SK-MEL-5 (cell line): ENCODE measurements at places on chromosomes 6 and 20.

GRCh38 chr6:15615802-15616201 lies 47.0 kb downstream of the DTNBP1 start:
- peak; percentile 17 for DNase-seq

DNA sequence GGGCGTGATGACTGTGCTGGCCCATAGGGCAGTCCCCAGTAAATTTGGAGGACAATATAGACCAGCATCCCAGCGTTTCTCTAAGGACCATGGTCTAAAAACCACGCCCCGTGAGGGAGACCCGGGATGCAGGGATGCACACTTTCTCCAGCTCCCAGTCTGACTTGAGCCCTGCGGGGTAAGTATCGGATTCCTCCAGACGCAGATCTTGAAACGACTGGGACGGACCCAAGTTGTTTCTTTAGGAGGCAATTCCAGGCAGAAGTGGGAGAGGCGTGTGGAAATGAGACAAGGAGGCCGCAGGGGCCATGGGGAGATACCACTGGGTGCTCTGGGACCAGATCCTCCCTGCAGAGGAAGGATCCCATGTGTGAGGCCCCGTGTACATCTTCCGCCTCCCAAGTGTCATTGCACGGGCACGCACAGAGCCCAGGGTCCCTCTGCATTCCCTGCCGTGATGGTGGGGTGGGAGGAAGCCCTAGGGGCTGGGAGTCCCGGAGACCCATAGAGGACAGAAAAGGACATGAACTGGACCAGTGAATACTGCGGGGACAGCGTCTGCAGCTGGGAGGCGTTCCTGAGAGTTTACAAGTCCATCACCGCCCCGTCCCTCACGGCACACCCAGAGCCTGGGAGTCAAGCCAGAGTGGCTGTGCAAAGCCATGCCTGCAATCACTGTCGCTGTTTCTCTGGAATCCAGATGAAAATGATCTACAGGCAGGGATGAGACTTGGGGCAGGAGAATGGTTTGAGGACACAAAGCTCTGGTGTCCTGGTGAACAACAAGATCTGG lies 522.9 kb downstream of the CDH26 start:
- DNase-seq: no peak

GRCh38 chr6:56689663-56690062 lies 47.0 kb upstream of the DST start:
- no peak for DNase-seq

- DNase-seq: no peak
Observed at GRCh38 chr20:42461291-42461690, 728.4 kb downstream of the PTPRT start.

- DNase-seq: no peak
Observed at GRCh38 chr6:160248538-160248937, 10.1 kb downstream of the SLC22A2 start.

GRCh38 chr6:111573892-111574797 lies 31.5 kb downstream of the TRAF3IP2 start:
- no peak for DNase-seq

GRCh38 chr6:147297663-147298316 lies 93.6 kb downstream of the STXBP5 start:
- DNase-seq: no peak

DNA sequence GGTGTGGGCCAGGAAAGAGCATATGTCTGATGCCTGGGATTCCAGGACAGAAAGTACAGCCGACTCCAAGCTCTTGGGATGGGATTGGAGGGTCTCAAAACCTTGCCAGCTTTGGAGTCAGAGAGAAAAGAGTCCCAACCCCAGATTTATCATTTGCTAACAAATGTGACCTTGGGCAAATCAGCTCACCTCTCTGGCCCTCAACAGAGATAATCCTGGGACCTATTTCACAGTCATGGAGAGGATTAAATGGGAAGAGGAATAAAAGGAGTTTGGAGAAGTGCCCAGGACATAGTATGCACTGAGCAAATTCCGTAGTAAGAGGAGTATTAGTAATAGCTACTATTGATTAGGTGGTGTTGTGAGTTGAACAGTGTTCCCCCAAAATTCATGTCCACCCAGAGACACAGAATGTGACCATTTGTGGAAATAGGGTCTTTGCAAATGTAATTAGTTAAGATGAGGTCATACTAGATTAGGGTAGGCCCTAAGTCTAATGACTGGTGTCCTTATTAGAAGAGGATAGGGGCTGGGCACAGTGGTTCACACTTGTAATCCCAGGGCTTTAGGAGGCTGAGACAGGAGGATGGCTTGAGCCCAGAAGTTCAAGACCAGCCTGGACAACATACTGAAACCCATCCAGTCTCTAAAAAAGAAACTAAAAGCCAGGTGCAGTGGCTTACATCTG lies 17.1 kb downstream of the RIPOR3 start:
- DNase-seq: no peak

- no peak for DNase-seq
Observed at GRCh38 chr6:22067671-22068070, 229.2 kb downstream of the PRL start.

- no peak for DNase-seq
Observed at GRCh38 chr20:3258429-3258828, 19.4 kb upstream of the SLC4A11 start.

- peak; percentile 83 for DNase-seq
Observed at GRCh38 chr6:163314791-163315470, 99.6 kb upstream of the QKI start.

GRCh38 chr20:3203315-3204123 lies 963 bp downstream of the DDRGK1 start:
- DNase-seq: no peak

- DNase-seq: no peak
Observed at GRCh38 chr6:43393602-43394001, 24.2 kb upstream of the ZNF318 start.

- DNase-seq: no peak
Observed at GRCh38 chr6:157961832-157962575, 19.7 kb upstream of the SYNJ2 start.

DNA sequence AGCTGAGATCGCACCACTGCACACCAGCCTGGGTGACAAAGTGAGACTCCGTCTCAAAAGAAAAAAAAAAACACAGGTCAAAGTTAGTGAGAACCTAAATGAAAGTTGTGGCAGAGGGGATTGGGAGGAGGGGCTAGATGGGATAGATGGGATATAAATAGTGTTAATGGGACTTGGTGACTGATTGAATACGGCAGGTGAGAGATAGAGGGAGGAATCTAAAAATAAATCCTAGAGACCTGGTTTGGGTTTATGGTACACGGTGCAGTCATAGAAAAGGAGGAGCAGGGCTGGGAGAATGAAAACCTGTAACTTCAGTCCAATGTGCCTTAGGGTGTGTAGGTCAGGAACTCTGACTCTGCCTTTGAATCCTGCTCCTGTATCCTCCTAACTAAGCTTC lies 25.0 kb upstream of the DEK start:
- no peak for DNase-seq

DNA sequence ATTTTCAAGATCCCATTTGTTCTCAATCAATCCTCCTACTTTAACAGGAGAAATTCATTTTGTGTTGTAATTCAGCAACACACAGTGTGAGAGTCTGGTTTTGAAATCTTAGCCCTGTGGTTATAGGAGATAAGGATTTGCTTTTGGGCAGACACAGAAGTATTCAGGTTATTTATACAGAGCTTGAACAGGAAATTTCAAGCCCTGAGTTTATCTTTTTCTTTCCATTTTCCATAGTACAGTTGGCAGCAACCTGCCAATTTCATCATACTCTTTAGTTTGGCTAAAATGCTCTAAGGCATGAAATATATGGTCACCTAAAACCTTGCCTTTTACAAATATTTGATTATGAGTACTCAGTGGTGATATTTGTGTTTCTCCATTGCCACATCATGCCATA lies 41.4 kb downstream of the PKIB start:
- no peak for DNase-seq

DNA sequence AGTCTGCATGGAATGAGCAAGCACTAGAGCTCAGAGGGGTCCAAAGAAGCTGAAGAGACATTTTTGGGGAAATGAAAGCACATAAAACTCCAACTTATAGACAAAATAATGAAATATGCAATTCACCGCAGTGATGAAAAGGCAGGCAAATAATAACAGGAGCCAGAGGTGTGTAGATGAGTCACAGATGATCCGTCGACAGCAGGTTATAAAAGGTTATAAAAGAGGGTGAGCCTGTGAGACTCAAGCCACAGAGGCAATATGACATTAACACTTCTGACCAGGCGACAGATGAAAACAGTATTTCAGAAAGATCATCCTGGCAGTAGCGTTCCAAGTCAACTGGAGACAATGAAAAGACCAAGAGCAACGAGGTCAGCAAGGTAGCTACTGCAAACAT lies 35.8 kb upstream of the ANKRD60 start:
- DNase-seq: no peak

DNA sequence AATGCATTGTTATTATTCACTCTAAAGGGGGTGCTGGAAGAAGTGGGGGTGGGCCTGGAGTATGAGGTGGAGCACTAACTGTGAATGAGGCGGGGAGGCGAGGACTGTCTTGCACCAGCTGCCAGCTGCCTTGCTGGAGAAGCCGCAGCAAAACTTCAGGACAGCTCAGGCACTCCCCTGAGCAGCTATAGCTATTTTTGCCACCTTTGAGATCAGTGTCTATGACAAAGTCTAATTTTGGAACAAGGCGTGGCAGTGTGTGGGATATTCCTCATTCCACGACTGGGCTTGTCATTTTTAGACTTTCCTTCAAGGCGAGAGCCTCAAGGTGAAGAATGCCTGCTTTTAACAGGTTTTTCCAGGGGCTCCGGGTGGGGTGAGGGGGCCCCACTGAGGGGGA lies 143.8 kb downstream of the DOK5 start:
- no peak for DNase-seq

GRCh38 chr20:44959638-44960102 lies 527 bp downstream of the TOMM34 start:
- peak; percentile 41 for DNase-seq

DNA sequence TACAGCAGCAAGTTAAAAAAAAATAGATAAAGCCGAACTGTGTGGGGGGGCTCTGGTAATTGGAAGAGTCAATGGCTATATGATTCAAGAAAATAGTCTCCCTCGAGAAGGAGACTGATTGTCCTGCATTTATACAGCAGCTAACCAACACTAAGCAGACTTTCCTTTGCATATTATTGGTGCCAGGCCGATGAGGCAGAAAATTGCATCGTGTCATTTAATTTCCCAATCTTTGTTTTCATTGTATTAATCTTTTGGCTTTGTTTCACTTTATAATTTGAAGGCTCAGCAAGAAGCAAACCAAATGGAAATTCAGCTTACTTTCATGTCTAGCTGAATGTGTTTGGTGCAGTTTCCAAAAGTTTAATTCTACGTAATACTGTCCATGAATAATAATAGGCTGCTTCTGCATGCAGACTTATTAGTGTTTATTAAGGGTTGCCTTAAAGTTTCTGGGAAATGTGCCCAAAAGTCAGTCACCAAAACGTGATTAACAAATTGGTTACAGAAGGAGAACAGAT lies 258.5 kb downstream of the HACE1 start:
- DNase-seq: no peak

DNA sequence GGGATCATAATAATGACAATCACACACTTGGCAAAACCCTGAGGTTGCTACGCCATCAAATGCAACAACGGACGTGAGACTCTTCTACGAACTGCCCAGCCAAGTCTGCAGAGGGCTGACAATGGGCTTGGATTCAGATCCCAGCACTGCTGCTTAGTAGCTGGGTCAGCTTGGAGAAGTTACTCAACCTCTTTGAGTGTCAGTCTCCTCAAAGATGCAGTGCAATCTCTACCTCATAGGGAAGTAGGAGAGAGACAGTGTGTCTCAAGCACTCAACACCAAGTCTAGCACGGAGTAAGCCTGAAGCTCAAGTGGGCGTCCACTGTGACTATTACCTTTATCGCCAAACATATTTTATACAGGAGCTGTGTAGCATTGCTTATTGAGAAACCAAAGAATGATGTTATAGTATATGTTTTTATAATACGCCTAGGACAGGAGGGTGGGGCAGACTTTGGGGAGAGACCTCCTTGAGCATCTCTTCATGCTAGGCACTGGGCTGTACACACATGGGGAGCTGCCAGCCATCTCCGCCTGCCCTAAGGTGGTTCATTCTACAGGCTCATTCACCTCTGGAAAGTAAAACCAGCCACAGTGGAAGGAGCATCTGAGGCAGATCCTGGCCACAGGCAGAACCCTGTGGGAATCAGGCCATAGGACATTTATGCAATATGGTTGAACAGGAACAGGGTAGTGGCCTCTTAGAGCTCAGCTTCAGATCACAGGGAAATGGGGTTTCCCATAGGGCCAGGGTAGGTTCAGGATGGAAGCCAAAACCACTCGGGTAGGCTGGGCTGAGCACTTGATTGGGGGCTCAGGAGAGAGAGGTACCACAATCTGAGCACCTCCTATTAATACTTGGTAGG lies 160.2 kb downstream of the MRPL14 start:
- DNase-seq: no peak

- DNase-seq: no peak
Observed at GRCh38 chr6:158775832-158776231, 43.3 kb downstream of the EZR start.

DNA sequence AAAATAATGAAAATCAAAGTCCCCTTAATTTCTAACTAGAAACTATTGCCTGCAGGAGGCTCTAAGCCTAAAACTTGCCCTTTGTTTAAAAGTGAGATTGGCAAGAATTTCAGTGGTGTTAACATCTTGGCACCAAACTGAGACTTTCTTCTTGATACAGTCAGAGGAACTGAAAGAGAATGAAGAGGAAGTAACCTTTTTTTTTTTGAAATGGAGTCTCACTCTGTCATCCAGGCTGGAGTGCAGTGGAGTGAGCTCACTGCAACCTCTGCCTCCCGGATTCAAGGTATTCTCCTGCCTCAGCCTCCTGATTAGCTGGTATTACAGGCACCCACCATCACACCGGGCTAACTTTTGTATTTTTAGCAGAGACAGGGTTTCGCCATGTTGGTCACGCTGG lies 3.6 kb downstream of the DOP1A start:
- no peak for DNase-seq

GRCh38 chr6:81051952-81052351 lies 700.5 kb downstream of the TENT5A start:
- DNase-seq: no peak

GRCh38 chr6:137983269-137983668 lies 116.2 kb downstream of the TNFAIP3 start:
- no peak for DNase-seq

GRCh38 chr6:166567107-166567506 lies 19.4 kb downstream of the RAMACL start:
- no peak for DNase-seq

DNA sequence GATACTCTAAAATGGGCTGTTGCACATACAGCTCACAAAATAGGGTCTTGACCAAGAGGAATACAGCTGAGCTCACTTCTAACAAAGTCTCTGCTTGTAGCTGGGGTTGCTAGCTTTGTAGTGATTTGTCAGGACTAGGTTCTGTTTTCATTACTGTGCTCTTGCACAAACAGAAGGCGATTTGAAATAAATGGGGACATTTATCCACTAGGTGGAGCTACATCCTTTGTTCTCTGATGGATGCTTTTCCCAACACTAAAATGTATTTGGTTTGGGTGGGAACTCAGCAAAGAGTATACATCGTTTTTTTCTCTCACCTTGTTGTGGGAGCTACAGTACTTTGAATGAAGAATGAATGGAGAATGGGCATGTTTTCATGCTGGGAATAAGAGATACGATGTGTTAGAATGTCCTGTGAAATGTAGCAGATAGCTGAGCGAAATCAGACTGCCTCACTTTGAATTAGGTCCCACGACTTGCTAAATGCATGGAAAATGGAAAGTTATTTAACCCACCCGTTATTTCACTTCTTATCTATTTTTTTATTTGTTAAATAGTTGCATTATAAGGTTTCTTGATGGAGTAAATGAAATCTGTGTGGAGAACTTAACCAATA lies 494.7 kb upstream of the MAP3K7 start:
- peak; percentile 72 for DNase-seq
